Stimulated activated CD4-positive, alpha-beta T cell treated with anti-CD3 and anti-CD28 coated beads, Interleukin-1b, Interleukin-23, amount 100 ng/mL, for 24 hours (primary cell): ENCODE measurements at places on chromosomes 13 and 19.

- DNase-seq = no peak
Observed at GRCh38 chr13:50543782-50544181, 299.7 kb downstream of the DLEU7 start.

- no peak for DNase-seq
Observed at GRCh38 chr13:23770428-23770827, 118.8 kb downstream of the MIPEP start.

GRCh38 chr19:40774916-40775631 lies at the start of gene MIA:
TSS of gene MIA (plus strand) at chr19:40775521. CDS start at chr19:40775543, 22 bp downstream.
- DNase-seq = no peak

DNA sequence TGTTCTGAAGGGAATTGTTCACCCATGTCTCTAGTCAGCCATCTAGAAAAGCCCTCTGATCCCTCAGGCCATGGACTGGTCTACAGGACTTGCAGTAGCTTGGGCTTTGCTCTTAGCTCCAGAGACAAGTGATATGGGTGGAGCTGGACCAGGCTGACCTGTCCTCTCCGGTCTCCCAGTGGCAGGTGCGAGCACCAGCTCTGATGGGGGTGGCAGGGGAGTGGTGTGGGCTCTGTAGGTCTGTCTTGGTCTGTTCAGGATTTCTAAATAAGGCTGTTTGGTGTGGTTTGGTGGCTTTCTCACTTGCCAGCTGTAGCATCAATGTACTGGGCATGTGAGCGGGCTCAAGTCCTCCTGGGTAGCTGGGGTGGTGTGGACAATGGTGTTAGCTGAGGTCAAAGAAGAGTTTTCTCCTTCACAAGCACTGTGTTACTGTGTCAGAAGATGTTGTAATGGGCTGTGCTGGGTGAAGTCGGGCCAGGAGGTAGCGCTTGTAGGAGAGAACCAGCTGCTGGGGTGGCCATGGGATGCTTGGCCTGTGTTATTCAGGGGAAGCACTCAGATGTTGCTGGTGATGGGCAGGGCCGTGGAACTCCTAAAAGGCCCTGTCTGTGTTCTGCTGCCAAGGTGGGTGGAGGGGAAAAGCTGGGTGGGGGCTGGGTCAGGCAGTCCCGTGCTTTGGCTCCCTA lies 16.9 kb downstream of the GPC6 start:
- DNase-seq = no peak

GRCh38 chr13:63011996-63012395 lies 1596.3 kb upstream of the PCDH20 start:
- DNase-seq = no peak

DNA sequence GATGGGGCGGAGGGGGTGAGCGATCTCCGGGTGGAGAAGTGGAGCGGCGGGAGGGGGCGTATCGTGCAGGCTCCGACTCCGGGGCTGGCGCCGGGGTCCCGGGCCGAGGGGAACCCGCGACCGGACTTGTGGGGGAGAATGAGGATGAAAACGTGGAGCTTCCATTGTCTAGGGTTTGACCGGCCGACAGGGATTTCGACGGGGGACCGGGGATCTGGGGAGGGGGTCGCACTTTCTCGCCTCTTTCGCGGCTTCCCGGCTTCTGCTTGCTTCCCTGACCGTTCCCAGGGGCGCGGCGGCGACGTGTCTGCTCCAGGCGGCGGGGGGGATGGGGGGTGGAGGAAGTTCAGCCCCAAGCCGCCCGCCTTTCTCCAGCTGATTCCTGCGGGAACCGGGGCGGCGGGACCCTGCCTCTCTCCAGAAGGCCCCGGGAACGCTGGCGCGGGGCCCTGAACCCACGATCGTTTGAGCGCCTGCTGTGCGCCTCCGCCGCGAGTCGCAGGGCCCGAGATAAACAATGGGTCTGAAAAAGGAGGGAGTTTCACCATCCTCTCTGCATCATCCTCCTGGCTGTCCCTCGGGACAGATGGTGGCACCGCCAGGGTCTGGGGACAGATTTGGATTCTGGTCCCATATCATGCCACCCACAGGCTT lies 790 bp downstream of the TPM4 start:
- no peak for DNase-seq
